ENCODE measurements at places on chromosomes 11 and 22.

DNA sequence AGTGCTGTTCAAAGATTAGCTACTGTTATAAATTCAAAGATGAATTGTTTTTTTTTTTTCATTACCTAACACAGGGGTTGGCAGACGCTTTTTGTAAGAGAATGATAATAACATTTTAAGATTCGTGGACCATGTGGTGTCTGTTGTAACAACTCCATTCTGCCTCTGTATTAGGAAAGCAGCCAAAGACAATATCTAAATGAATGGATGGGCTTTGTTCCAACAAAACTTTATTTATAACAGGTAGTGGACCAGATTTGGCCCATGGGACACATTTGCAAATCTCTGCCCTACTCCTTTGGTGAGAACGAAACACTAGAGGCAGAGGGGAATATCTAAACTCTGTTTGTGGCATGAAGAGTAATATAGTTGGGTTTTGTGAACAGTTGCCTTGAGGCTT lies 83.6 kb upstream of the BLID start:
- no peak for DNase-seq

DNA sequence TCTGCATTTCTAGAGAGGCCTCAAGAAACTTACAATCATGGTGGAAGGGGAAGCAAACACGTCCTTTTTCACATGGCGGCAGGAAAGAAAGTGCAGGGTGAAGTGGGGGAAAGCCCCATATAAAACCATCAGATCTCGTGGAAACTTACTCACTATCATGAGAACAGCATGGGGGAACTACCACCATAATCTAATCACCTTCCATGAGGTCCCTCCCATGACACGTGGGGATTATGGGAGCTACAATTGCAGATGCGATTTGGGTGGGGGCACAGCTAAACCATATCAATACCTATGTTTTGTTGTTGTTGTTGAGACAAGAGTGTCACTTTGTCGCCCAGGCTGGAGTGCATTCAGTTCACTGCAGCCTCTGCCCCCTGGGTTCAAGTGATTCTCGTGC lies 29.9 kb downstream of the SFI1 start:
- DNase-seq: no peak

- DNase-seq: no peak
Measured at GRCh38 chr22:37764622-37765021, 43.1 kb upstream of the GCAT start.

DNA sequence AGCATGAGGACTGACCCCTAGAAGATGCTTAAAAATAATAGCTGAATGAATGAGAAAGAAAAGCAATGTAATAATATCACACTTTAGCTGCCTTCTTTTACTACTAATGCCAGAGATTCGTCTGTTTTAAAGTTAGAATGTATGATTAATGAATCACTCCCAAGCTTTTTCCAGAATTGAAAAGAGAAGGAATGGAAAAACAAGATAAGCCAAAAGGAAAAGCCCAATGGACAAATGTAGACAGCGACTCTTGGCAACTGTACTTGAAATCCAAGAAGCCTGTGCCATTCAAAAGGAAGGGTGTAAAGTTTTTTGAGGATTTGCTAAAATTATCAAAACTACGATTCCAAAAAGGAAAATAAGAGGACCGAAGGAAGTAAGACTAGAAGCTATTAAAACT lies 40.8 kb upstream of the PAMR1 start:
- DNase-seq: no peak

DNA sequence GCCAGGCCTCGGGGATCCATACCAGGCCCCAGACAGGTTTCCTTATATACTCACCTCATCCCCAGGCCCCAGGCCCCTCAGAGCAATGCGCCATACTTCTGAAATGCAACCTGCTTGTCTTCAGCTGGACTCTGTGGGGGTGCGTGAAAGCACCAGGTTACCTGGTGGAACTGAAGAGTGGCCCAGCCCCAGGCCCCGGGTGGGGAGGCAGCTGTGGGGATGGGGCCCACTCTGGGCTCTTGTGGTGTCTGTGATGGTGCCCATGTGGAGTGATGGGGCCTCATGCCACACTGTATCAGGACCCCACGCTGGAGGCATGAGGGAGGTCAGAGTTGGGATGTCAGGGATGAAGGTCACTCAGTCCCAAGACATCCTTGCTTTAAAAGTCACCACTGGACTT lies 999.0 kb downstream of the BRD1 start:
- DNase-seq: no peak

GRCh38 chr11:29087200-29087812 lies 929.5 kb downstream of the KCNA4 start:
- DNase-seq: no peak

- no peak for DNase-seq
Measured at GRCh38 chr11:132112846-132113245, 742.4 kb downstream of the NTM start.

GRCh38 chr11:73074319-73074718 lies 67.8 kb downstream of the FCHSD2 start:
- DNase-seq: no peak

DNA sequence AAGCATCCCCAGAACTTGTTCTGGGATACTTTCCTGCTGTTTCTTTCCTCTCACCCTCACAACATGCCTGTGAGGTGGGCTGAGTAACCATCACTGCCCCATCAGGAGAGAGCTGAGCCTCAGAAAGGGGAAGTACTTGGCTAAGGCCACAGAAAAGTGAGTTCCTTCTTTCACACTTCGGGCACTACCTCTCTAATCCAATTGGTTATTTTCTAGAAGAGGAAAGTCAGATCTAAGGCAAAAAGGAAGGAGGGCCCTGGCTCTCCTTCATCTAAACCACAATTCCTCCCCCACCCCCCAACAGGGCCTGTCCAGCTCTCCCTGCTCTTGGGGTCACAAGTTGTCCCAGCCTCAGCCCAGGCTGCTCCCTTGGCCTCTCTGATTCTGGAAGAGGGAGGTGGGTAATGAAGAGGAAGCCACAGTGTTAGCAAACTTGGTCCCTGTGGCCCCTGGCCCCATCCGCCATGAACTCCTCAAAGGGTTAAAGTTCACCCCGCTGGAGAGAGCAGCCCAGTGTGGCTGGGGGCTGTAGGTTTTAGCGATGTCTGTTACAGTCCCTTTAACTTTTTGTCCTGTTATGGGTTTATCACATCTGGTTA lies 34.0 kb downstream of the SLC22A12 start:
- no peak for DNase-seq

DNA sequence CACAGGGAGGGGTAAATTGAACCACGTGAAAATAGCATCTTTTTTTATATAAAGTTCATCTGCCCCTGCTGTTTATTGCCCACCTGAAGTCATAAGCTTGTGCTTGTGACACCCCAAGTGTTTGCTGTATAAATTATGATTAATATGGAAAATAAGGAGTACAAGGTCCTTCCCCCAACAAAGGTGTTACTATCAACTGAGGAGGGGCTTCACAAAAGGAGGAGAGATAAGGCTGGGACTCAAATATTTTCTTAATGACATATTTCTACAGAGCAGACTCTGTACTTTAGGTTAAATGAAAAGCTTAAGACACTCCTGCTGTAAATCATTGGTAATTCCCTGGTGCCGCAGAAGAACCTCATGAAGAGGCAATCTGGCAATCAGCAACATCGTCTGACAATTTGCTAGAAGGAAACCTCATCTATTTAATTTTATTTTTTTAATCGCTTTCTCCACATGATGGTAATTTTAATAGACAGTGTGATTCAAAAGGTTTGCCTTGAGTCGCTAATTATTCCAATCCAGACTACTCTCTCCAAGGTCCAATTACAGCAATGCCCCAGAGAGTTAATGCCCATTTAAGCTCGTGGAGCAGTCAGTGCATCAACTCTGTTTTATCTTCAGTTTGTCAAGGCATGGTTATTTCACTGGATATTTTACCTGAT lies 1432.4 kb downstream of the FAM181B start:
- no peak for DNase-seq

GRCh38 chr11:24082860-24083259 lies 414.0 kb upstream of the LUZP2 start:
- DNase-seq: no peak

DNA sequence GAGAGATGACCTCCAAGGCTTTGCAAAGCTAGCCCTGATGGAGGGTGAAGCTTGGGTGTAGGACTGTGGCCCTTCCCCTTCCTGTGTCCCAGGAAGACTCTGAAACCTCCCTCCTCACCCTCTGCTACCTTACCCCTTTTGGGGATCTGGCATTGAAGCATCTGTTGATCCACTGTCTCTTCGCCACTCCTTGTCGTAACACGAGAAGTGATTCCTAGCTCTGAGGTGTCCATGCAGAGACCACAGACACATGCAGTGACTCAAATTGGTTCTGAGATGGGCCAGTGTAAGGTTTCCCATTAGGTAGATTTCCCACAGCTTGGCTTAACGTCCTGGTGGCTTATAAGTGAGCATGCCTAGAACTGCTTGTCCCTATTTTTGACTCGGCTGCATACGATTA lies 101.4 kb downstream of the ZBTB16 start:
- DNase-seq: no peak

DNA sequence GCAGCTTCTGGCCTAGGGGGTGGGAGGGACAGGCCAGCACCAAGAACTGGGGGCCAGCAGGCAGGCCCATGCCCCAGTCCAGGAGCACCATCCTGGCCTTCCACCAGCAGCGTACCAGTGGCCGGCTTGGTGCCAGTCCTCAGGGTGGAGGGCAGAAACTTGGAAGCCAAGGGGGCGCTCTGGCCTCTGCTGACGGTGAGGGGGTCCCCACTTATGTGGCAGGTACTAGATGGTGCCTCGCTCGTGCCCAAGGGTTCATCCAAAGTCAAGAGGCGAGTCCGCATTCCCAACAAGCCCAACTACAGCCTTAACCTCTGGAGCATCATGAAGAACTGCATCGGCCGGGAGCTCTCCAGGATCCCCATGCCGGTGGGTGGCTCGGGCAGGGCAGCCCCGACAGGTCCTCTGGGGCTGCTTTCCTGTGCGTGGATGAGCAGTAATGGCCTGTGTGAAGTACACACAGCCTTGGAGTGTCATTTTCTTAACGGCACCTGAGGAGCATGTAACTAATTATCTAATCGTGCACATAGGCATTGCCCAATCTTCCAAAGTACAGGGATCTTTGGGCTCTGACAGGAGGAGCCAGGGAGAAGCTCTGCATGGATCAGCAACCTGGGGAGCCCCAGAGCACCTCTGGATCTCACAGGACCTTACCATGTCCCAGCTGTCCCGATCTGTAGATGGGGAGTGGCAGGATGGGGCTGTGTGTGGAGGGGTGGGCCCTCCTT lies 79.1 kb downstream of the MORC2 start:
- DNase-seq: no peak

GRCh38 chr11:120618399-120618798 lies 106.9 kb downstream of the GRIK4 start:
- no peak for DNase-seq

- no peak for DNase-seq
Measured at GRCh38 chr11:99911116-99911515, 776.0 kb upstream of the ARHGAP42 start.

- no peak for DNase-seq
Measured at GRCh38 chr11:71117311-71117710, 135.1 kb downstream of the SHANK2 start.

- no peak for DNase-seq
Measured at GRCh38 chr11:111836721-111837120, 34.7 kb downstream of the ALG9 start.

GRCh38 chr11:10305964-10306918 lies 1.4 kb downstream of the ADM start:
- peak; percentile 31 for DNase-seq

DNA sequence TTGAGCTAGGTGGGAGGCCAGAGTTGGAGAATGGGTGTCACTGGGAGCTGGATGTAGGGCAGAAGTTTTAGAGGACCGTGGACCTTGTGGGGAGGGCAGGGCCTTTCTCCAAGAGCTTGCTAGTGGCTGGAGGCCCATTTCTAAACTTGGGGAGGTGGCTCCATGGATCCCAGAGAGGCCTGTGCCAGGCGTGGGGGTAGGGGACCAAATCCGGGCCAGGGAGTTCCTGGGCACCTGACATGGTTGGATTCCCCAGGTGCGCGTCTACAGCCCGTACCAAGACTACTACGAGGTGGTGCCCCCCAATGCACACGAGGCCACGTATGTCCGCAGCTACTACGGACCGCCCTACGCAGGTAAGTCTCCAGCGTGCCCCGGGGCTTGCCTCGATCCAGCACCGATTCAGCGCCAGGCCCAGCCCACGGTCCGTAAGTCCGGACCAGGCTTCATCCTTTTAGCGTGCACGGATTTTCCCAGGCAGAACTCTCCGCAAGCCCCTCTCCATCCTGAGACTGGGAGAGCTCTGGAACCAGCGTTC lies 14.2 kb downstream of the PLEKHB1 start:
- no peak for DNase-seq

DNA sequence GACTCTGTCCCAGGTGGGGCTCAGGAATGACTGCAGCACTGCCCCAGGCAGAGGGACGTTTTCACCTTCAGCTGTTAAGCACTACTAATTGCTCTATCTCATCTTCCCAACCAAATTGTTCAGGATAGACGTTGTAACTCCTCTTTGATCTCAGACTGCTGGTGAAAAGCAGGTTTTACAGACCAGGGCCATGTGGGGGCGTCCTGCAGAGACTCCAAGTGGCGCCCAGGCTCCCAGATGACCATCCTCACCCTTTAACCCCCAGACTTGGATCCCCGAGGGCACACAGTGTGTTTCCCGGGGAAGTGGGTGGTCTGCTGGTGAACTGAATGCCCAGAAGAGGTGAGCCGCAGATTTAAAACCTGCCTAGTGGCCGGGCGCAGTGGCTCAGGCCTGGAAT lies 23.9 kb downstream of the FADD start:
- DNase-seq: no peak

Measured in hepatic stellate cell (primary cell).